ENCODE measurements at places on chromosomes 2 and 18.

GRCh38 chr2:238167344-238167715 lies 8.6 kb downstream of the ERFE start:
- DNase-seq = no peak

DNA sequence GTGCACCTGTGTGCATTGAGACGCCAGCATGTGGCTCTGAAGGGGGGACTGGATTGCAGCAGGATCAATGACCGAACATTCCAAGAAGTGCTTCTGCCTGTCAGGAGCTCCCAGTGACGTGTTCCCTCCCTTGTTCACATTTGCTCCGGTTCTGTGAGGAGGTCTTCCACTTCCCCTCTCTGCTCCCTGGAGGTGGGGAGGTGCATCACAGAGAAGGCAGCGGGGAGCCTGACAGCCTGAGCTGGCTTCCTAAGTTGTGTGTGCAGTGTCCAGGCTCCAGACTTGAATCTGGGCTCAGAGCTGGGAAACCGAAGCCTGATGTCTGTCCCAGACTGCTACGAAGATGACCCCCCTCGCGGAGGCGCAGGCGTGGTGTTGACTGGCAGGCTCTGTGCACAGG lies 171.0 kb downstream of the KLHL29 start:
- no peak for DNase-seq

DNA sequence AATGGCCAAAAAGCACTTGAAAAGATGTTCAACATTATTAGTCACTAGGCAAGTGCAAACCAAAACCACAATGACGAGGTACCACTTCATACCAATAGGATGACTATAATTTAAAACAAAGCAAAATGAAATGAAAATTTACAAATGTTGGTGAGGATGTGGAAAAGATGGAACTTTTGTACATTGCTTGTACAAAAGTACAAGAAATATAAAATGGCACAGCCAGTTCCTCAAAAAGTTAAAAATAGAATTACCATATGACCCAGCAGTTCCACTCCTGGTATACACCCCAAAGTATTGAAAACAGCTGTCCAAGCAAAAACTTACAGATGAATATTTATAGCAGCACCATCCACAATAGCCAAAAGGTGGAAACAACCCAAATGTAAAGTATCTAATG lies 107.8 kb upstream of the XPO1 start:
- no peak for DNase-seq

DNA sequence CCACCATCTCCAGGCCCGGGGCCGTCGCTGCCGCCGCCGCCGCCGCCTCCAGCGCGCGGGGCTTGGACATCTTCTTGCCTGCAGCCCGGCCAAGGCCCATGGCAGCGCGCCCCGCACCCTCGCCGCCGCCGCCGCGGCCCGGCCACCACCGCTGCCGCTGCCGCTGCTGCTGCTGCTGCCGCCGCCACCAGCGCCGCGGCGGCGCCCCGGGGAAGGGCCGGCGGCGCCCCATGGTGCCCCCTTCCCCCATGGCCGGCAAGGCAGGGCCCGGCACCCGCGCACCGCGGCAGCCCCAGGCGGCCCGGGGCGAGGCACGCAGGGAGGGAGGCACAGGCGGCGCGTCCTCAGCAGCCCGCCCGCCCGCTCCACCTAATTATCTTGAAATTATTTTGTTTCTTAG lies 3057.4 kb downstream of the RPIA start:
- no peak for DNase-seq

- DNase-seq = peak; percentile 25
Measured at GRCh38 chr2:27263287-27264252, 723 bp upstream of the SLC30A3 start.

DNA sequence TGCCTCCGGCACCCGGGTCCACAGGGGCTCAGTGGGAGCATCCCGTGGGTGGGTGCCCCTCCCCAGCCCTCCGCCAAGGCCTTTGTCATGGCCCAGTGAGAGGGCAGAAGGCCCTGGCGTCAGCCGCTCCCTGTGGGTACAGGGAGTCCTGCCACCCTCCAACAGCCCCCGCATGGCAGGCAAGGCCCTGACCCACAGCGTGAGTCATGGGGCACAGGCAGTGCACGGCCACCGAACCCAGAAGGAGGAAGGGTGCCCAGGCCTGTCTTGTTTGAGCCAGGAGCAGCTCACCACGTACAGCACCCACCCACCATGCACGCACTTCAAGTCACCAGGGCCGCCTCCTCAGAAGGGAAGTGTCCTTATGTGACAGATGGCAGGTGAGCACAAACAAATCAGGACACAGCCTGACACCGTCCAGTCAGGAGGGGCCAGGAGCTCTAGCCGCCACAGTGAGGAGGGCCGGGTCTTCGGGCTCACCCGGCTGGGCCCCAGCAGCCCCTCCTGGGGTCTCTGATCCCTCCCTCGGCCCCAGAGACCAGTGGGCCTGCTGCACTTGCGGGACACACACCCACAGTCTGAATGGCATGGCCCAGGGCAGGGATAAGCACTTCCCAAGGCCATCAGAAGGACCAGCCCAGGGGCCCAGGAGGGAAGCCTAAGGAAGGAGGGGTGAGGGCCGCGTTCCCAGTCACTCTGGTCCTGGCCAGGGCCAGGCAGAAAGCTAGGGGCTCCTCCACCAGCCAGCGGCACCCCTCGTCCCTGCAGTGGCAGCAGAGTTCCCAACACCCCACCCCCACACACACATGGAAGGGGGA lies 25.8 kb downstream of the BIN1 start:
- DNase-seq = no peak

GRCh38 chr2:235824331-235824730 lies 330.5 kb downstream of the AGAP1 start:
- no peak for DNase-seq

DNA sequence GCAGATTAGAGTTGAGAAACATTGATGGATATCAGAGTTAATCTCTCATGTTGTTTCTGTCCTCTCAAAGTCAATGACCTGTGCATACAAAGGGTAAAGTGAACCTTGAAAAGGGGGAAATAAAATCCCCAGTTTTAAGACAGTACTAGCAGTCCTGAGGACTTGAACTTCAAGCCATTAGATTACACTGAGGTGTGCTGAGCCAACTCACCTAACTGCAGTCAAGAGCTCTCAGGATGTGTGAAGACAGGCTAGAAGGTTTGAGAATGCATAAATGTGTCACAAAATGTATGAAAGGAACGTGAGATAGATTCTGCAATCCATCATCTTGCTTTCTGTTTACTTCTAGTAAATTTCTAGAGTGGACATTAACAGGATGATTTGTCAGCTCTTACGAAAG lies 35.5 kb downstream of the DOCK10 start:
- no peak for DNase-seq

GRCh38 chr18:59721211-59721610 lies 24.0 kb upstream of the CCBE1 start:
- no peak for DNase-seq

GRCh38 chr2:79630060-79630459 lies 117.2 kb downstream of the CTNNA2 start:
- no peak for DNase-seq

DNA sequence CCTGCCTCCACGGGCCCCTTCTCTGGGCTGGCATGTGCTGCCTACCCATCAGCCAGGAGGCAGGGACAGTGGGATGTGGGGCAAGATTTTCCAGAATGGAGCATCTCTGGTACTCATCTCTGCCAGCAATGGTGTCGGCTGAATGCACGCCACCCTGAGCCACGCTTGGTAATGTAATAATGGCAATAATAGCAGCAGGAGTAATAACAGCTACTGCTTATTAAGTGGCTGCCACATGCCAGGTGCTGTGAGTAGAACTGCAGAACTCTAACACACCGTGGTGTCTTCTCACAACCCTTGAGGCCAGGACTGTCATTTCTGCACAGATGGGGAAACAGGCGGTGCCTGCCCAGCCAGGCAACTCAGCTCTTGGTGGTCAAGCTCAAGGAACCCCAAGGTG lies 113.6 kb downstream of the CELF4 start:
- DNase-seq = no peak

- DNase-seq = no peak
Measured at GRCh38 chr2:45260946-45261345, 251.7 kb upstream of the SIX2 start.

- no peak for DNase-seq
Measured at GRCh38 chr2:189176516-189176915, 3.0 kb downstream of the COL5A2 start.

DNA sequence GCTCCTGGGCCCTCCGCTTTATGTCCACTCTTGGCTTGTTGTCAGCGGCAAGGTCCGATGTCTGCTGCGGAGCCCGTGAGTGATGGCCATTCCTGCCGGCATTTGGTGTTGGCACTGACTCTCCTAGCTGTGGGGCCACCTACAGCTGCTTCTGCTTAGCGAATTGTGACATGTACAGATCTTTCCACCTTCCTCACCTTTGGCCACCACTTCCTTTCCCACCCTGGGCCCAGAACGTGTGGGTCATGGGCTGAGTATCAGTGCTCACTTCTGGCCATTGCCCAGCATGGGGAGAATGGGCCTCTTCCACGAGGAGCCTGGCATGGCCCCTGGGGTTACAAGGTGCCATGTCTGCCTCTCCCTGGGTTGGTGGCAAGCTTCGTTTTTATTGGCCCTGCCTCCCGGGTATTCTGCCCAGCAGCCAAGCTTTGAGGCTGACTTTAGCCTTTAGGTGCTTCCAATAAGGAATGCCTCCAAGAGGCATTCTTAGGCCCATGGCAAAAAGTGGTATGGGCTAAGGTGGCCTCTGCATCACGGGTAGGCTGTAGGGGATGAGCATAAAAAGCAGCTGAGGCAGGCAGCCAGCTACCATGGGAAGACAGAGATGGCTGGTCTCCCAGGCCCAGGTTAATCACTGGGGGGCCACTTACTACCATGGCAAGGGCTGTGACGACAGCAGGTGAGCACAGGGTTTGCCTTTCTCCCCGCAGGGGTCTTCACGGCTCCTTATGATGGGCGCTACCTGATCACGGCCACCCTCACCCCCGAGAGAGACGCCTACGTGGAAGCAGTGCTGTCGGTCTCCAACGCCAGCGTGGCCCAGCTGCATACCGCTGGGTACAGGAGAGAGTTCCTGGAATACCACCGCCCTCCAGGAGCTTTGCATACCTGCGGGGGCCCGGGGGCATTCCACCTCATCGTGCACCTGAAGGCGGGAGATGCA lies 65.8 kb downstream of the EMILIN2 start:
- DNase-seq = no peak

- DNase-seq = no peak
Measured at GRCh38 chr18:45015788-45016128, 335.1 kb downstream of the SETBP1 start.

DNA sequence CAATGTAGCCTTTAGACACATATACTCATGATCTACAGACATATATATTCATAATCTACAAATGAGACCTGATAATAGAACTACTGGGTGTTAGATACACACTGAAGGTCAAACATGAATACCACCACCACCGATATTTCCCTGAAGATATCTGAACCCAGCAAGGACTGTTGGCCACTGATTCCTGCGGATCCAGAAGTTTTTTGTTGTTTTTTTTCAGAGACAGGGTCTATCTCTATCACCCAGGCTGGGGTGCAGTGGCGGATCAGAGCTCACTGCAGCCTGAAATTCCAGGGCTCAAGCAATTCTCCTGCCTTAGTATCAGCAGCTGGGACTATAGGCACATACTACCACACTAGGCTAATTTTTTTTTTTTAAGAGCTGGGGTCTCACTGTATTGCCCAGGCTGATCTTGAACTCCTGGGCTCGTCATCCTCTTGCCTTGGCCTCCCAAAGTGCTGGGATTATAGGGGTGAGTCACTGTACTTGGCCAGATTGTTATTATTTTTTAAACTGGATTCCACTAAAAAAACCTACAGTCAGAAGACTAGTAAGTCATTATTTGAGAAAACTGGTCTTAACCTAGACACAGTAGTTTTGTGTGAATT lies 1.8 kb downstream of the METTL5 start:
- DNase-seq = no peak

DNA sequence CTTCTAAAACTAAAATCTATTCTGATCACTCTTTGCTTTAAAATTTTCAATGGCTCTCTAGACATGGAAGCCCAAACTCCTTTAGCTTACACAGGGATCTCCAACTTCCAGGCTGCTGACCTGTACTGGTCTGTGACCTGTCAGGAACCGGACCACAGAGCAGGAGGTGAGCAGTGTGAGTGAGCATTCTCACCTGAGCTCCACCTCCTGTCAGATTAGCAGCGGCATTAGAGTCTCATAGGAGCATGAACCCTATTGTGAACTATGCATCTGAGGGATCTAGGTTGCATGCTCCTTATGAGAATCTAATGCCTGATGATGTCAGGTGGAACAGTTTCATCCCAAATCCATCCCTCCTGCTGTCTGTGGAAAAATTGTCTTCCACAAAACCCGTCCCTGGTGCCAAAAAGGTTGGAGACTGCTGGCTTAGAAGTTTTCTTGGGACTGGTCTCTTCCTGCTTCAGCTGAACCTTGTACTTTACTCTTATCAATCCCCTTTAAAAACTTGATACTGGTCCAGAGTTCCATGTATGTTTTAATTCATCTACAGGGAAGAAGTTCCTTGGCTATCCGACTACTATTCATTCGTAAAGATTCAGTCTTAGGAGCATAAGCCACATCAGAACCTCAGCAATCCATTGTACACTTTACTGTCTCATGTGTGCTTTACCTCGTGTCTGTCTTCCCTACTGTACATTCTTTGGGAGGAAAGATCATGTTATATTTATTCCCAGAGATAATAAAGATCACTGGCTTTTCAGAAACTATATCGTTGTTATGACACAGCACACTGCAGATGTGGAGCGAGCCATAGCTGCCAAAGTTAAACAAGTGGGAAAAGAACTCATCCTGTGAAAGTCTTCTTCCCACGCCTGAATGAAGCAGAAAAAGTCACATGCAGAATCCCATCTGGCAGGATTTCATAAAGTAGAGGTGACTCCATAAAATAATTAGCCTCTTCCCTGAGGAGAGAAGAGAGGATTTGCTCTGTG lies 183.8 kb downstream of the LRATD1 start:
- no peak for DNase-seq

DNA sequence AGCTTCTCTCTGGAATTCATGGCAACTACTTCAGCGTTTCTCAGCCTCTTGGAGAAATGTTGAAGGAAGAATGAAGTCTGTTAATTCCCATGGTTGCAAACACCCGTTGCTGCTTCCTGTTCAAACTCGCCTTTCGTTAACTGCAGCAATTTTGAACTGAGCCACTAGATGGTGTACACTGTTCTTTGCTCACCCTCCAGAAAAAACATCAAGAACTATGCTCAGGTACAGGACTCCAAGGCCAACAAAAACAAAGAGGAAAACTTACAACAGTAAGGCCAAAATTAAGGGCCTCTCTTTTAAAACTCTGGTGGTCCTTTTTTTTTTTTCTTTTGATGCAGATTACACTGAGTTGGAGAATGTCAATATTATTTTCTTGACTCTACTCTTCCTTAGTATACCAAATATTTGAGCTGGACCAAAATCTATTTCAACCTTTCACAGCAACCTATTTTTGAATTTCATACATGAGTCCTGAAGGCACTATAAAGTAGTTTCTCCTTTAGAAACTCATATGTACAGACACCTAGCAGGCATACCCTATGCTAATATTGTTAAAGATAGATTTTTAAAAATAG lies 58.2 kb downstream of the KLHL14 start:
- DNase-seq = peak; percentile 88

GRCh38 chr2:54945391-54946219 lies 104.6 kb downstream of the RTN4 start:
- DNase-seq = no peak

- no peak for DNase-seq
Measured at GRCh38 chr18:46294318-46294717, 190.1 kb downstream of the HAUS1 start.

- DNase-seq = no peak
Measured at GRCh38 chr2:105879803-105880300, 135.1 kb downstream of the NCK2 start.

GRCh38 chr2:73915437-73915993 lies 11.2 kb upstream of the DGUOK start:
- no peak for DNase-seq

GRCh38 chr2:232075080-232075479 lies 113.6 kb downstream of the DIS3L2 start:
- no peak for DNase-seq

GRCh38 chr18:64202210-64202836 lies 53.4 kb upstream of the LINC00305 start:
- no peak for DNase-seq

Data from NCI-H748 treated with DMSO at 0.1 percent for 48 hours (cell line).